ENCODE measurements at places on chromosomes 6 and 20. TPM values are rescaled to one million over a fixed set of nuclear protein-coding genes. Genes with fewer than 3 reads are reported as not detected.

DNA sequence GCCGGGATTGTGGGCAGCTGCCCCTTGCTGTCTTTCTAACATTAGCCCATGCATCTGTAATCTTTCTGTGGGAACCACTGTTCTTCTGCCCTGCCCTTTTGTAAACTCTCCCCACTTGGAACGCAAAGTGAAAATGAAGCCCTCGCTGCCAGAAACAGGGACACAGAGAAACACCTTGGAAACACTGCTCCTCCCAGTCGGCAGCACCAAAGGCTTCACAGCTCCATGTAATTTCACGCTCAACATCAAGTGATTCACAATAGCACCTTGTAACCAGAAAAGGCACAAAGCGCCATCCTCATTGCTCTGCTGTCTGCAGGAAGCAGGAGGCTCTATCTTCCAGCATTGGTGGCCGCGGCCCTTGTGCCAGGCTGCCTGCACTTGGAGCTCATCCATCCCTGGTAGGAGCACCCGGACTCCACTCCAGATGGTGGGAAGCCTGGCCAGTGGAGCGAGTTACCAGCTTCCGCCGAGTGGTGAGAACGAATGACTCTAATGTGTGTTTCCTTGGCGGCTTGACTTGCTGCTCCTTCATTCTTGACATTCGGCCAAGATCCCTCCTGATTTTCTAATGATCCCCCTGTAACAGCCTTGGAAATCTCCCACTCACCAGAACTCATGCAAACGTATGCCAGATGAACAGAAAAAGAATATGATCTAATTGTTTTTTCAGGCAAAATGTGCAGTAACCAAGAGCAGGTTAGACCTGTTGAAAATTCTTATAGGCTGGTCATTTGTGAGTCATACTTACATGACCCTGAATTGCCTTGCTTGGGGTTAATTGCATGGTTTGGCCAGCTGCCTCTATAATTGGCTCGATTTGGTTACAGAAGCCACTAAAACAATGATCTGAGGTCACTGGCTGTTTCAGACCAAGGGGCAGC lies 169.1 kb upstream of the CDYL start:
- no peak for DNase-seq

- no peak for DNase-seq
Measured at GRCh38 chr6:40896696-40897095, 142.3 kb downstream of the UNC5CL start.

DNA sequence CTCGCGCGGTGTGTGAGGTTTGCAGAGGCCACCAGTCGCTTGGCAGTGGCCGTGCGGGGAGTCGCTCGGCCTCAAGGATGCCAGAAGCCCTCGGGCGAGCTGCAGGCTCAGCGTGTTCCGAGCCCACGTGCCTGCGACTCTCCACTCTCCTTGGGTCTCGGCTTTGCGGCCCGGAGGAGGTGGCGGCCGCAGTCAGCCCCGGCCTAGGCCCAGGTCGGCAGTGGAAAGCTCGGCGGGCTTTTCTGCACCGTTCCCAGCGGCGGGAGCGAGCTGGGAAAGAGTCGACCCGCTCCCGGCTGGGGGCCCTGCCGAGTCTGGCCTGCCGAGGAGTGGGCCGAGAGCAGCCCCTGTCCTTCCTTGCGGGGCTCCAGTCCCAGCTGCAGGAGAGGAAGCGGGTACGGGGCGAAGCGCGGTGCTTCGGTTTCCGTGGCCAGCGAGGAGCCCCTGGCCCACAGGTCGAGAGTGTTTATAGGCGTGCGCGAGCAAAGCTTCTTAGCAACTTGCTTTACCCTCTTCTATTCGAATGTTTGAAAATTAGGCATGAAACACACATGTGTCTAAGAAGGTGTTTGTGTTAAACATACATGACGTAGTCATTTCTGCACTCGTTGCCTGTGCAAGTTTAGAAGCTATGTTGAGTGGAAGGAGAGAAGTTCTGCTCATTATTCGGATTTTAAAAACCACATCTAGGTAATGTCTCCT lies 5.6 kb downstream of the FOXC1 start:
- no peak for DNase-seq

DNA sequence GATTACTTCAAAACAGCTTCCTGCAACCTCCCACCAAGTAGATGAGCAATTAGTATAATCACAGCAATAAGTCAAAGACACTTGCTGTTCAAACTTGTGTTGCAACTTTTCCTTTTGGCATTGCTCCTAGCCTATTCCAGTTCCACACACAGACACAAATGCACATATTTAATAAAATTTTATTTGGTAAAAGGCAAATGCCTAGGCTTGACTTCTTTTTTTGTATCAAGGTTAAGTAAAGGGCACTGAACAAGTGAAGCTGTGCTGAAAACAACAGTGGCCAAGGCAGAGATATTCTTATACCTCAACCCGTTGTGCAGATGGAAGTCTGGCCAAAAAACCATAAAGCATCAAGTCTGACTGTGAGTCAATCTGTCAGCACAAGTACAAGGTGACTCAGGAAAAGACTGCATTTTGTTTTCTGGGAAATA lies 708.4 kb upstream of the CITED2 start:
- no peak for DNase-seq

DNA sequence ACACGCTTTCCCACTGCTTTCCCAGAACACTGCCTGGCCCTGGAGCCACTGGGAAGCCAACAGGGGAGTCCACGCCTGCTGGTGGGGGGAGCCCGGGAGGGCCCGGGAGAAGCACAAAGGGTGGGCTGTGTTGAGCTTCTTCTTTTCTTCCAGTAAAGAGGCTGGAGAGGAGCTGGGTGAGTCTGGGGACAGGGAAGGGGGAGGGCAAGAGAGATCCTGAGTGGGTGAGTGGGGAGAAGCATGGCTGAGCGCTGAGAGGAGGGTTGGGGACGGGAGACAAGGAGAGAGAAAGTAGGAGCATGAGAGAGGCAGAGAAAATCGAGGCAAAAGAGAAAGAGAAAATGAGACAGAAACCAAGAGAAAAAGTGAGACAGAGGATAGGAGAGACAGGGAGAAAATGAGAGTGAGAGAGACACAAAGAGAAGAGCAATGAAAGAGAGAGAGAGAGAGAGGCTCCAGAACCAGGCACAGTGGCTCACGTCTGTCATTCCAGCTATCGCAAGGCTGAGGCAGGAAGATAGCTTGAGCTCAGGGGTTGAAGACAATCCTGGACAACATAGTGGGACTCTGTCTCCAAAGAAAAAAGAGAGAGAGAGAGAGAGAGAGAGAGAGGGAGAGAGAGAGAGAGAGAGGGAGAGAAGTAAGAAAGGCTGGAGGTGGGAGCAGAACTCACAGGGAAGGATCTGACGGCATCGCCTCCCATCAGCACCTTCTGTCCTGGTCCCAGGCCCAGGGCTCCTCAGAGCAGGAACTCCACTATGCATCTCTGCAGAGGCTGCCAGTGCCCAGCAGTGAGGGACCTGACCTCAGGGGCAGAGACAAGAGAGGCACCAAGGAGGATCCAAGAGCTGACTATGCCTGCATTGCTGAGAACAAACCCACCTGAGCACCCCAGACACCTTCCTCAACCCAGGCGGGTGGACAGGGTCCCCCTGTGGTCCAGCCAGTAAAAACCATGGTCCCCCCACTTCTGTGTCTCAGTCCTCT lies 2.0 kb downstream of the LST1 start:
- DNase-seq: no peak

The KHDC1L gene
- not detected for total RNA-seq

The SIGLEC1 gene
- not detected for total RNA-seq
